Activated gamma-delta T cell treated with anti-CD3 and anti-CD28 coated beads, Interleukin-2, amount 50 U/mL, for 16 hours (primary cell): ENCODE measurements at places on chromosomes 13 and 19.

DNA sequence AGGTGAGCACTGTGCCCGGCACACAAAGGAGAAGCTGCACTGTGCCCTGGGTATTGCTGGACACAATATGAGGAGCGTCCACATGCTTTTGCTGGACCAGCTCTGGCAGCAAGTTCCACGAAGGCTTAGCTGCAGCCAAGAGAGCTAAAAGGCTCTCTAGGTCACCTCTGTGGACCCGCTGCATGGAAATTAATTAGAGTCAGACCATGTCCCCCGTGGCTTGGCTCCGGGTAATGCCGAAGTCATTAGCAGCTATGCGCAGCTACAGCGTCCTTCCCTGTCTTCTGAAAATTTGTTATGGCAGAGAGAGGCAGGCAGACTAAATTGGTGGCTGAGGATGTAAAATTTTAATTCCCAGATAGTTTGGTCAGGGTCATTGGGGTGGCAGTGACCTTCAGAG, 271.5 kb downstream of the SLC7A1 start:
- DNase-seq, result no peak

DNA sequence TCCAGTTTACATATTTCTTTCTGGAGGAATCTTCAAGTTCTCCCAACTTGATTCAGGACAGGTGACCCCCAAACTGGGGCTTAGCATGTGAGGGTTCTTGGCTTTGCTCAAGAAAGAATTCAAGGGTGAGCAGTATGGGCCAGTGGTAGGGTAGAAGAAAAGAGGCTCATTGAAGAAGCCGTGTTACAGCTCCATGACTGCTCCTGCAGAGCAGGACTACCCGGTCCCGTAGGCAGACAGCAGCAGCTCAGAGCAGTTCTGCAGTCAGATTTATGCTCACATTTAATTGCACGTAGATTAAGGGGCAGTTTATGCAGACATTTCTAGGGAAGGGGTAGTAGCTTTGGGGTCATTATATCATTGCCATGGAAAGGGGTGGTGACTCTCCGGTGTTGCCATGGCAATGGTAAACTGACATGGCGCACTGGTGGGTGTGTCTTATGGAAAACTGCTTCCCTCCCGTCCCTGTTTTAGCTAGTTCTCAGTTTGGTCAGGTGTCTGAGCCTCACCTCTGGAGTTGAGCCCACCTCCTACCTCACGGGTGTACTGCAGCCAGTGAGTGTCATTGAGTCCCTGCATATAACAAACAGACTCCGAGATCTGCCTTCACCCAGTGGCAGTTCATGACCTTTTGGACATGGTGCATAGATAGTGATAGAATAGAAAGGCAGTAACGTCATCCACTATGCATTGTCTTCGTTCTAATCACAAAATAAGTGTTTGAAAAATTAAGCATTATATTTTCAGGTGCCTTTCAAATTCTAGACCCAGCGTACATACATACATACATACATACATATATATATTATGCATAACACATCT, 16.0 kb upstream of the ZNF792 start:
- no peak for DNase-seq

DNA sequence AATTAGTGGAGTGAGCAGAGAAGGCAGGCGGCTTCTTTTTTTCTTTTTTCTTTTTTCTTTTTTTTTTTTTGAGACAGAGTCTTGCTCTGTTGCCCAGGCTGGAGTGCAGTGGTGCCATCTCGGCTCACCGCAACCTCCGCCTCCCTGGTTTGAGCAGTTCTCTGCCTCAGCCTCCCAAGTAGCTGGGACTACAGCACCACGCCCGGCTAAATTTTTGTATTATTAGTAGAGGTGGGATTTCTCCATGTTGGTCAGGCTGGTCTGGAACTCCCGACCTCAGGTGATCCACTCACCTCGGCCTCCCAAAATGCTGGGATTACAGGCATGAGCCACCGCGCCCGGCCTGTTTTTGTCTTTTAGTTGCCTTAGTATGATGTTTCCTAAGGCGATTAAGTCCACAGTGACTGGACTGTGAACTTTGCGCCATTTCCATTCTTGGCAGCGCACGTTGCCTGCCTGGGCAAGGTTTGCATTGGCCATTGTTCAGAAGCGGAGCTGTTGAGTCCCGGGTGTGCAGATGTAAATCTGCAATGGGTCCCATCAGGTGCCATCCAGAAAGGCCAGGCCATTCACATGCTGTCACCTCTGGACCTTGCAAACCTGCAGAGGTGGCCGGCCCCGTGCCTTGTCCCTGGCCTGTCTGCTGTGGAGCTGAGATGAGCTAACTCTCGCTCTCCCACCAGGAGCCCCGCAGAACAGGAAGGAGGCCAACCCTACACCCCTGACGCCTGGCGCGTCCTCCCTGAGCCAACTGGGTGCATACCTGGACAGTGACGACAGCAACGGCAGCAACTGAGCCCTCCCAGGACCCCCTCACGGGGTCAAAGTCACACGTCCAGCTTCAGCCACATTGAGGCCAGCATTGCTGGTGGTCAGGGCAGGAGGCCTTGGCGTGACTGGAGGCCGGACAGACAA, 10.9 kb upstream of the SHD start:
- no peak for DNase-seq

GRCh38 chr13:57631596-57632275, at the start of gene PCDH17:
Gene PCDH17, plus strand, starts transcription at chr13:57631744. Its CDS starts 803 bp downstream, at chr13:57632547.
- DNase-seq, result no peak

GRCh38 chr13:79867254-79867653, 386.3 kb downstream of the NDFIP2 start:
- DNase-seq, result no peak

DNA sequence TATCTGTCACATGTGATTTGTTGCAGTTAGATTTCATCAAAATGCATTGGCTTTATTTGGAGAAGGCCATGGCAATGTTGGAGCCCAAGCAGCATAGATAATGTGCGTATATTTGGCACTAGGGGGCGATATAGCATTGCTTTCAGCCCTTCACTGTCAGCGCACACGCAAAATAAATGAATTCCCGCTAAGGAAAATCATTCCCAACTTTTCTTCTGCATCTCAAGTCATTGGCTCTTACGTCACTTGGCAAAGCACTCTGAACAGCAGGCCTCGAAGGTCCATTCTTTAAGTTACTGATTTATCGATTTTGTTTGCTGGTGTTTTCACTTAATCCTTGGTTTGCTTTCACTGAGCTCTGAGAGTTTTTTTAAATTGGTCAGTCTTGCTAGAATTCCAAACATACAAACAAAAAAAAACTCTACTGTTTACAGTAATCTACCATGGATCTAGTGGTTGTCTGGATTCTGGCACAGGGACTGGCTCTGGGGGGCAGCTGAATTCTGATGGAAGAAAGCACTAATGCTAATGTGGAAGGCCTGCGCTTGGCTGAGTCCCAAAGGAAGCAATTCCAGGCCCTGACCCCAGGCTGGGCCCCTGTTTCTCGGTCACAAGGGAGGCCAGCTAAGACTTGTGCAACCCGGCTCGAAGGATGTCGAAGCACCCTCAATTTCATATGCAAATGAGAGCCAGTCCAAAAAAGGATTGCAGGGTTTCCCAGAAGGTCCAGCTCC, 97.7 kb upstream of the IPO5 start:
- DNase-seq, result no peak

DNA sequence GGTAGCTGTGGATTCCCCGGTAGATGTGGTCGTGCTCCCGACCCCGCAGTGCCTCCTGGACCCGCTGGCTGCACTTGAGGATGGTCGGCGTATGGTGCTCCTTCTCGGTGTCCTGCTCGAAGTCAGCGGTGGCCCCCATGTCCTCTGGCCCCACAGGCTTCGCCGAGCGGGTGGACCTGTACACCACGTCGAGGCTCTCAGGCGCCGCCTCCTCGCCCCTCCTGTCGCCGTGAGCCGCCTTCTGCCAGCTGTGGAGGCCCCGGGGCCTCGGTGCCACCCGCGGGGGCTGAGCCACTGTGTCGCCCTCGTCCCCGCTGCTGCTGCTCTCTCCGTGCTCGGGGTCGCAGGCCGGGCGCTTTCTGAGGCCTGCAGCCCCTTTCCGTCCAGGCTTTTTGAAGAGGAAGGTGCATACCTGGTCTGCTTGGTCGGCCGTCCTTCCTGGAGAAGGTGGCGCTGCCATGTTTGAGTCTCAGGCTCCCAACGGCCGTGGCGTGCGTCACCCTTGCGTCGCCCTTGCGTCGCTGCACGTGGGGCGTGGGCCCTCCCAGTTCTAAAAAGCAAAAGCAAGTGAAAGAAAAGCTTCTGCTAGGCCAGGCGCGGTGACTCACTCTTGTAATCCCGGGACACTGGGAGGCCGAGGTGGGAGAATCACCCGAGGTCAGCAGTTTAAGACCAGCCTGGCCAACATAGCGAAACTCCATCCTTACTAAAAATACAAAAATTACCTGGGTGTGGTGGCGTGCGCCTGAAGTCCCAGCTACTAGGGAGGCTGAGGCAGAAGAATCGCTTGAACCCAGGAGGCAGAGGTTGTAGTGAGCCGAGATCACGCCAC, at the start of gene RNF113B:
TSS of gene RNF113B (minus strand) at position 493 of the 832 bp plus-strand sequence. CDS start at position 460, 33 bp downstream.
- DNase-seq, result no peak

DNA sequence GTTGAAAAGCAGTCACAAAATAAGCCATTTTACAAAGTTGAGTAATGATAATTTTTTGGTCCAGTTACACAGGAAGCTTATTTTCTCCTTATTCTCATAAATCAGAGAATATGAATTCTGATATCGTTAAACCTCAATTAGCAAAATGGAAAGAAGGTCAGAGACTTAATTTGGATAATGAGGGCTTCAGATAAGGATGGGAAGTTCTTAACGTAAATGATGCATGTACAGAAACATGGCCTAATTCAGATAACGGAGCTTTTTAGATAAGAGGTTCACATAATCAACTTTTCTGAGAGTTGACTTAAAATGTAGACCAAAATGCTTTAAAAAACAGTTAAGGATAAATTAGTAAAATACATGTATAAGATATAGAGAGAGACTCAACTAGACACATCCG, 746.3 kb upstream of the SLC10A2 start:
- DNase-seq, result no peak
